ENCODE measurements at places on chromosomes 4 and X. TPM values are rescaled to one million over a fixed set of nuclear protein-coding genes. Genes with fewer than 3 reads are reported as not detected.

- no peak for DNase-seq
These were observed 164.8 kb upstream of the PGRMC2 start for GRCh38 chr4:128452415-128452814.

DNA sequence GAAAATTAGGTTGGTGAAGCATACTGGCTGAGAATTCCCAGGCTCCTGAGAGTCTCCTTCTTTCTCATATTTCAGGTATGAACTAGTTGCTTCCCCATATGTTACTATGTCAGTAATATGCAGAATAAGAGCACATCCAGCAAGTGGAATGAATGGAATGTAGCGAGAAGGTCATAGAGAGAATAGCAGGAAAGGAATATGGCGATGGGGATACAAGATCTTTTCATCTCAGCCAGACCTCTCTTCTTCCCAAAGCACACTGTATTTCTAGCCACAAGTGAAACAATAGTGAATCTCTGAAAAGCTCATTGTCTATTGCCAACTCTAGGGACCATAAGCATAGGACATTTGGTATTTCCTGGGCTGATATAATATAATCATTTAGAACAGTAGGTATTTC, 54.6 kb upstream of the MMAA start:
- no peak for DNase-seq

Gene NPFFR2
- not detected for total RNA-seq

GRCh38 chrX:154738011-154738738, 12.7 kb downstream of the GAB3 start:
- DNase-seq: no peak

- no peak for DNase-seq
These were observed 92.1 kb downstream of the HMX1 start for GRCh38 chr4:8779490-8779932.

Gene AREG
- 7.8 TPM for total RNA-seq

- DNase-seq: no peak
These were observed 52.0 kb upstream of the GLRB start for GRCh38 chr4:157023941-157024340.

DNA sequence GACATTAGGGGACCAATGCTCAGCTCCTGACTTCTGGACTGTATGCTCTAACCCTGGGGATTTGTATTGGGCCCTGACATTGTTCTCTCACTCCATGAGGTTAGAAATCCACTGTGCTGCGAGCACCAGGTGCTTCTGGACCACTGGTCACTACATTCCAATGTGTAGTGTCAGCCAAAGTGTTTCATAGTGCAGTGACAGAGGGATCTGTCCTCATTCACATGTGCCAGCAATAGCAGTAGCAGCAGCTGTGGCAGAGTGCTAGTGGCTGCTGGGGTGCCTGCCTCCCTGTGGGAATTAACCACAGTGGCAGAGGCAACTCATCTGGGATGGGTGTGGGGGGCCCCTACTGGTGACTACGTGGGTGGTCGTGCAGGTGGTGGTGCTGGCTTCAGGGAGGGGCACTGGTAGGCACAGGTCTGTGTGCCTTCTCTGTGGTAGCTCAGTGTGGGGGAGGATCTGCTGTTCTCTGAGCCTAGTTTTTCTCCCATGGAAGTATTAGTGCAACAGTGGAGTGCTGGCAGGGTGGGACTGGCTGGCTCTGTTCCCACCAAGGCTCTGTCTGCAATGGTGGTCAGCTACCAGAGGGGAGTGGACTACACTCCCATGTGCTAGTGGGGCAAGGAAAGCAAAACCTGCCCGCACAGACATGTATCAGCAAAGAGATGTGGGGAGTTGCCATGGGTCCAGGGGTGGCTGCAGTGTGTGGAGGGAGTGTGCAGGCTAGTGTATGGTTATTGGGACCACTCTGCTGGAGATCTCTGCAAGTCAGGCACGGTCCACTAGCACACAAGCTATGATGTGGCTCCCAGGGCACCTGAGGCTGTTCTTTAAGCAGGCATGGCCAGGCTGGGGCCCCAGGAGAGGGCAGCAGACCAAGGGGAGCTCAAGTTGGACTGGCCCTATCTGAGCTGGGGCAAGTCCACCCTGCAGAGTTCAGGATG, 78.5 kb downstream of the SCLT1 start:
- peak; percentile 63 for DNase-seq

DNA sequence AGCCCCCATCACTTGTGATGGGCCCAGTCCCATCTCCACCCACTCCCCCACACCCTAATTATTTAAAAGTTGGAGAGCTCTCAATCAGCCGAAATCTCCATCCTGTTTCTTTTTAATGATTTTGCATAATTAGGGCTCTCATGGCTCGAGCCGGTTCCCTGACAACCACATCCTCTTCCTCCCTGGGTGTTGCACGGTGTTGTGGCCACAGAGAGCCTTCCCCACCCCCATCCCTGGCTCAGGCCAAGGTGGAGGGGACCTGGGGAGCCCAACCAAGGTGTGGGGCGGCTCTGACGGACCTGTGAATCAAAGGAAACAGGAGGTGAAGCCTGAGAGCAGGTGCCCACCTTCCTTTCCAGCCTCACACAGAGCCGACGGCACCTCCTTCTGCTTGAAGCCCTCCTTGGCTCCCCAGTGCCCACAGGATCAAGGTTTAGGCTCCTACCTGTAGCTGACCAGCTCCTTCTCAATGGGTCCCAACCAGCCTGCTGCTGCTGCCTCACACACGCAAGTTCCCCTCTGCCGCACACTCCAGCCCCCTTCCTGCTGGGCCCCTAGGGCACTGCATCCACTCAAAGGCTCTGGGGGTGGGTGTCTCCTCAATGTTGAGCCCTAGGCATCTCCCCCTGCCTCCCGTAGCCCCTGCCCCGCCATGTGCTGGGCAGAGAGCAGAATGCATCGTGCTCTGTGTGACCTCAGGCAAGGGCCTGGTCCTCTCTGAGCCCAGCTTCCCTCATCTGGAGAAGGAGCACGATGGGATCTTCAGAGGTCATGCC, 68.7 kb downstream of the WFS1 start:
- DNase-seq: no peak

DNA sequence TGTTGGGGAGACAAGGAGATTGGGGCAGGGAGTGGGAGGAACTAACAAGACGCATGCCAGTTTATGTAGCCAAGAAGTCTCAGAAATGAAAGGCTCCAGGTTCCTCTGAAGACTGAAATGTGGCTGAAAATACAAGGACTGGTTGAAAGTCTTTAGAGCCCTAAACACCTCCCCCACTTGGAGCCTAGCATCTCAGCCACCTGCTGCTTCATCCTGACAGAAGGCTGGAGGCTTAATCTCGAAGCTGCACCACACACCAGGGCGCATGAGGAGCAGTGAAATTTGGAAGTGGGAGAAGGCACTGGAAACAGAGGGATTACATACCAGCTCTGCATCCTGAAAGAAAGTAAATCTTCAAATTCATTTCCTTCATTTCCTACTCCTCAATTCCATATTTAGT, 160.7 kb upstream of the FTHL17 start:
- DNase-seq: no peak

DNA sequence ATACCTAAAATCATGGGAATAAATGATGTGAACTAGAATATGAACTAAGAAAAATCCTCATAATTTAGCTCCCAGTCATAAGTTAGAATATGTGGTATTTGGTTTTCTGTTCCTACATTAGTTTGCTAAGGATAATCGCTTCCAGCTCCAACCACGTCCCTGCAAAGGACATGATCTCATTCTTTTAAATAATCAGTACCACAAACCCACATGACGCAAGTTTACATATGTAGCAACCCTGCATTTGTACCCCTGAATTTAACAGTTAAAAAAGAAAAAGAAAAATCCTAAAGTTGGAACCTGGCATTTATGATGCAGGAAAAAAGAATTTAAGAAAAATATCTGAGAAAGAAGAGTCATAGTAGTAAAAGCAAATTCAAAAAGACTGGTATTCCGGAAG, 13.3 kb downstream of the UBA6 start:
- no peak for DNase-seq

DNA sequence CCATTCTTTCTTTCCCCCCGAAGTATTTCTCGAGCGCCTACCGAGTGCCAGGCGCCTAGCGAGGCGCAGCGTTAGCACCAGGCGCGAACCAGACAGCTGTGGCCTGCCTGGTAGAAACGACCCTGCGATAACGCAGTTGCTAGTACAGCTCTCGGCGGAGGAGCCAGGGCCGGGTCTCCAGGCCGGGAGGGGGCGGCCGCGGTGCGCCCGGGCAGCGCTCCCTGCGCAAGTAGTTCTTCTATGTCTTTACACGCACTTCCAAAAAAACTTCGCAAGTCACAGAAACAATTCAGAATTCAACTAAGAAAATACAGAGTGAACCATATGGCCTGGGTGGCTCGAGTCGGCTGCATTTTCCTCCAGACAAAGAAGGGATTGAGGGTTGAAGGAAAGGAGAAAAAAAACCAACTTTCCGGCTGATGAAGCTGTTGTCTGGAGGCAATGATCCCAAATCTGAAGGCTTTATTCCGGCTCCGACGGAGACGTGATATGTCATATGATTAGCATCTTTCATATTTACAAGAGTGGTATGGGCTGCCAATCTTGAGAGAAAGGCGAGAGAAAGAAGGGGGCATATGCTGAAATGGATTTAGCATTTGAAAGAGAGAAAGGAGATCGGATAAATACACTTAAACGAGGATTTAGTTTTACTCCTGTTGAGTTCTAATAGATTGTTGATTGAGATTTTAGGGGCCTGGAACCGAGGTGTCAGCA, 7.2 kb upstream of the NEUROG2 start:
- DNase-seq: no peak
